ENCODE measurements at places on chromosomes 2 and 18.
A peak's percentile ranks its signal among the peaks of the same experiment; 100 is the strongest.

DNA sequence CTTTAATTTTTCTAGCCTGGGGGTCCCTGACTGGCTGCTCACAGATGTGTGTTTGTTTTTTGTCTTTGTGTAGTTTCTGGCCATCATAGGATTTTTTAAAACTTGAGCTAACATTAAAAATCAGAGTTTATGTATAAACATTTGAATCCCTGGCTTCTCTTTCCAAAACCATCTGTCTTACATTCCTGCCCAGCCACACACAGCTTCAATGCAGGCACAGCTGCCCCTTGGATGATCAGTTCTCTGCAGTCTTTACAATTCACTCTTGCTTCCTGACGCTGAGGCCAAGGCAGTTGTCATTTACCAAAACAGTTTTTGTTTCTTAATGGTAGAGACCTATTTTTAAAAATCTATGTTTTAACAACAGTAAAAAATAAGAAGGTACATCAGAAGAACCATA is 169.2 kb upstream of the LRRTM1 start:
- DNase-seq, result no peak

DNA sequence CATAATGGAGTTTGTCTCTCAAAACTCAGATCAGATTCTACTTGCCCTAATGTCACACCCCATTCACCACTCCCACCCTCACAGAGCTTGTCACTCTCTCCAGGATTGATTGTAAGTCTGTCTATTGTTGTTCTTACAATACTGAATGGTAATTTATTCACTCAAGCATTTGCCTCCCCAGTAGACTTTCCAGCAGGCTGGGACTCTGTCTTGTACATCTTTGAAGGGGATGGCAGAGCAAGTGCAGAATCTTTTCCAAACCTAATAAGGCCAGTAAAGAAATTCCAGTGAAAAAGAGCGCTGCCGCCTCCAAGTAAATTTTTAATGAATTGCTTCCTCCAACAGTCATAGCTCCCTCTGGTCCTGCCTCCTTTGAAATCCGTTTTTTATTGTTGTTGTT is 56.9 kb downstream of the RBM43 start:
- DNase-seq, result no peak

DNA sequence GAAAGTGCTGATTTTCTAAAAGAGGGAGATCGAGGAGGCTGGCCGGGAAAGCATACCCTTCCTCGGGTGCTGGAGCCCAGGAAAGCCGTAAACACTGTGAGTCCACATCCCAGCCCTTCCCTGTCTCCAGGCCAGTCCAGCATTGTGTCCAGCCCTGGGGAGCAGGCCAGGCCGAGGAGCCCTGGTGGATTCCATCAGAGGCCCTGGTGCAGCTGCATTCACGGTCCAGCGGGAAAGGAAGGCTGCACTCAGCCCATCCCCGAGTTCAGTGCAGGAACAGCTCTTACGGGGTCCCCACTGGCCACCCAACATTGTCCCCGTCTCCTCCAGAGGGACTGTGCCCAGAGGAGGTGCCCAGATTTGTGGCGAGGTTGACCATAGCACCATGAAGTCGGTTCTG is 218.6 kb downstream of the KLHL29 start:
- DNase-seq, result no peak

DNA sequence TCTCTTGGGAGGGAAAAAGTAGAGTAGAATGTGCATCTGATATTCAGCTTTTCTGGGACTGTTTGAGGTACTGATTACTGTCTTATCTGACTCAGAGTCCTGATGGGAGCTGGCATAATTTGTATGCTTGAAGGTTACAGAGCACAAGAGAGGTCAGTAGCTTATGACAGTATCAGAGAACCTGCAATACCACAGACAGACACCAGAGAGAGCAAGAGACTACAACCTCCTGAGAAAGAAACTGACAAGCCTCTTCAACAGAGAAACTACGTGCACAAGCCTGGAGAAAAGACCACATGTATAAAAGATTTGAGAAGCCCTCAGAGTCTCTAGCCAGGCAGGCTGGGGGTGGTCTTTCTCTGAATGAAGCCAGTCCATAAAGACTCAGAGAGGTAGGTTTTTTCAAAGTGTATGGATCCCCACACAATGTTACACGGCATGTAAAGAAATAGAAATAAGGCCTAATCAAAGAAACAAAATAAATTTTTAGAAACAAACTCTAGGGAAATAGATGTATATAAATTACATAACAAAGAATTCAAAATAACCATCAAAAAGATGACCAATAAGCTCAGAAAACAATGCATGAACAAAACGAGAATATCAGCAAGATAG is 568.3 kb downstream of the LRRTM4 start:
- no peak for DNase-seq

DNA sequence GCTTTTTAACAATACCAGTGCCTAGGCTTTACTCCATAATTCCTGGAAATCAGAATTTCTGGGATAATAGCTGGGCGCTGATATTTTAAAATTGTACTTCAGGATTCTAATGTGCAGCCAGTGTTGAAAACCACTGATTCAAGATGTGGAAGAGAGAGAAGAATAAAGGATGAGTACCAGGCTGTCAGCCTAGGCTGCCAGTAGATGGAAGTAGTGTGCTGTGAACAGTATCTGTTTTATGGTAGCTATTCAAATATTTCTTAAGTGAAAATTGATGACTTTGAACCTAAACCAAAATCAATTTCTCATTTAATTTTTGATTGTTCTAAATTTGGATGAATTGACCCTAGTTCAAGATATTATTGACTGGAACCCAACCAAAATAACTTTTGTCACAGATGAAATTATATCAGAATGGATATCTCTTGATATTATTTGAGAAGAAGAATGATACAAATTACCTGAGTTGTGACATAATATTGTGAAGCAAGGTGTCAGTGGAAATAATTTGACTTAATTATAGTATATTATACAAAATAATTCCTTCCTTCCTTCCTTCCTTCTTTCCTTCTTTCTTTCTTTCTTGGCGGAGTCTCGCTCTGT is 88.0 kb downstream of the COMMD1 start:
- DNase-seq, result no peak

- no peak for DNase-seq
Observed at GRCh38 chr2:176999301-176999700, 213.3 kb upstream of the HNRNPA3 start.

DNA sequence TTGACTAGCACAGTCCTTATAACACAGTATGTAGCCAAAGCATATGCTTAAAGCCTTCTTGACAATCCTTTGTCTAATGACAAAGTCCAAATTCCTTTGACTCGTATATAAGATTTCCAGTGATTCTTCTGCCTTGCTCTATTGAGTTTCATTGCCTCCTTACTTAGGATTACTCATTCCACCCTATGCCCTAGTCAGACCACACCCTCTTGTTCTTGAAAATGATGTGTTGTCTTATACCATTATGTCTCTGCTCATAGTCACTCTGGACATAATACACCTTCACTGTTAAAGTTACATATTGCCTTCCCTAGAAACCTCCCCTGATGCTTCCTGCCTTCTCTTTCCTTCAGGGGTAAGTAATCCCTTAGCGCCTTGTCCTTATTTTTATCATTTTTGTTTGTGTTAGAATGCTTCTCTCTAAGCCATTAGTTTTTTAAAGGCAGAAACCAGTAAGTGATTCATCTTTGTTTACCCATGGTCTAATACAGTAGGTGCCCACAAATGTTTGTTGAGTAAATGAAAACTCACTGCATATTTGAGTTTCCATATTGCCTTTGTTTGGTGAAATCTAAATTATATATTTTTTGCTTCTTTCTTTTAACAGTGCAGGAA is 19.3 kb downstream of the GPD2 start:
- no peak for DNase-seq

GRCh38 chr2:204199357-204199756 is 262.8 kb downstream of the ICOS start:
- DNase-seq, result no peak

DNA sequence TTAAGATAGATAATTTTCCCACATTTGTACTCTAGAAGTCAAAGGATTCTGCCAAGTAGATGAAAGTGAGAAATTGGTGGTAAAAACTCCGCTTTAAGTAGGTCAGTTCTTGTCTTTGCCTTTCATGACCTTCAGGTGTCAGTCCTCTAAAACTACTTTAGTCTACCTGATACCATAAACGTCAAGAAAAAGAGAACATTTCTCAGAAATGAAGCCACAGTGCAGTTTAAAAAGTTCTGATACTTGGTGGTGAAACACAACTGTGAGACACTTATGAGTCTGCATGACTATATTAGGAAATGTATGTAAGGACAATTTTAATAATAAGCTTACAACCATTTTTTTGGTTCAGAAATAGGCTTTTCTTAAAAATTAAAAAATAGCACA is 583.3 kb downstream of the SATB2 start:
- DNase-seq, result no peak

GRCh38 chr2:36455788-36456187 is 100.2 kb downstream of the CRIM1 start:
- DNase-seq, result no peak

GRCh38 chr2:239229545-239230279 is 171.1 kb downstream of the HDAC4 start:
- DNase-seq, result no peak

DNA sequence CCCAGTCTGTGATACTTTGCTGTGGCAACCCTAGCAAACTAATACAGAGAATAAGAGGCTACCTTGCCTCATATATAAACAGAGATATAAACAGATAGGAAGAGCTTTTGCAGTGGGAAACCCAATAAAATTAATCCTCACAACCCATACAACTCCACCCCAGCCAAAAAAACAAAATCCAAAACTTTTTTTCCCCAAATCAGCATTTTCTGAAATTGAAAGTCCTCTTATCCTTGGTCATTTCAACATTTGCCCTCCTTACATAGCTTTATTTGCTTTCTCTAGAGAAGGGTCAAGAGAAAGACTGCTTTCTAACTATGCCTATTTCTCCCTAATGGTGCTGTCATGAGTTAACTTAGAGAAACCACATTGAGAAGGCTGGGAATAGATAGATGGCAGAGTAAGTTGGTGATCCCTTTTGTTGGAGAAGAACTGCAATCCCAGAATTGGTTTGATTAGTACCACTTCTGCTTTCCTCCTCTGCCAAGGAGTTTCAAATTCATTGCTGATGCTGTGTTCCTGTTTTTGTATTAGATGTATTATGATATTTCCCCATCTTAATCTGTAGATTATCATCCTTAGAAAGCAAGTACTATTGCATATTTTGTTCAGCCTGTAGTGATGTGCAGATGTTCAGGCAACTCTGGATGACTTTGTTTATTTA is 76.5 kb upstream of the B3GNT2 start:
- DNase-seq, result no peak

GRCh38 chr2:218406949-218407618 is 7.4 kb downstream of the CTDSP1 start:
- DNase-seq, result peak; percentile 34

DNA sequence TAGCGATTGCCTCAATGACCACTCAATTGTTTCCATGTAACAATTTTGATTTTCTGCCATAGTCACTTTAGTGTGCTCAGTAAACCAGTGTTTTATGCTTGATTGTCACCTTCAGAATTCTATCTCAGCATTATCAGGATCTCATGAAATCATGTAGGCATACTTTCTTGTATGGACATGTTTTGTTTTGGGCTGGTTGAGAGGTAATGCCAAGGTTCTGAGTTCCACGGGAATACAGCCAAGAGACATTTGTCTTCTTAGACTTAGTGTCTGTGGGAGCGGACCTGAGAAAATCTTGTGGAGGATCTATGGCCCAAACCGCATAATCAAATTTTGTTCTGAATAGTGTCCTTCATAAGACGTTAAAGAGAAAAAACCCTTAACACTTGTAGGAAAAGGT is 10.2 kb downstream of the MSTN start:
- no peak for DNase-seq

DNA sequence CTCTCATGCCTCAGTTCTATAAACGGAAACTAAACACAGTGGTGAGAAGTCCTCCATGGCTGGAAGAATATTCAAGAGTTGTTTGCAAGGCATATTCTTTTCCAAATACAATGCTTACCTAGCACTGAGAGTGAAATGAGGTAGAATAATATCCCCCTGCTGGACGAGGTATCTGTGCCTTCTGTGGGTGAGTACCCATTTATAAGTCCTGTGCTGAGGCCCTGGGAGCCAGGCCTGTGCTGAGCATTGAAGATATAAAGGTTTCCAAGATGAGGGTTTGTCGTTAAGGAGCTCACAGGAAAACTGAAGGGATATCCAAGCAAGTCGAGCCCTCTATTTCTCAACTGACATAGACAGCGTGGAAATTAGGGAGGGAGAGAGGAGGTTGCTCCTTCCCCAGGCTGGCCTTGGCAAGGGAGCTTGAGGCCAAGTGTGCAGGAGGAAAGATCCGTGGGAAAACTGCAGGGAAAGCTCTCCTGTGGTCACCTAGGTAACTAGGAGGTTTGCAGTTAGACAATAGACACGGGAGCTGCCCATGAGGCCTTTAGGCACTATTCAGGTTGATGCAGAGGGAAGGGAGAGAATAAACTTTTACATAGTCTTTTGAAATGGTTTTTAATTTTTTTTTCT is 17.6 kb downstream of the PTPRM start:
- no peak for DNase-seq

- no peak for DNase-seq
Observed at GRCh38 chr2:163551616-163552373, 184.0 kb downstream of the FIGN start.

DNA sequence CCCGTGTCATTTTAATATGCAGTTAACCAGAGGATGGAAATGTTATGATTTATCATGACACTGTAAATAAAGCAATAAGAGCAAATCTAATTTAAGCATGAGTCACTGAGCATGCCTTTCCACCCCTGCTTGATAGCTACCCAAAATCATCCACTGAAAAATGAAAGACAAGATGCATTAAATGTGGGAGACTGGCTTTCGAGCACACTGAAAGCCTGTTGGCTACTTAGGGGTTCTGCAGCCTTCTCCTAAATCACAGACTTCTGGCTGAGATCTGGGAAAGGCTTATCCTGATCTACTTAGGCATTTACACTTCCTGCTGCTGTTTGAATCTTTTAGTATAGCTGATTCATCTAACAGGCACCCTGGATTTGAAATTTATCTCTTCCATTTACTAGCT is 778.3 kb upstream of the CDH7 start:
- DNase-seq, result no peak

- no peak for DNase-seq
Observed at GRCh38 chr2:24085200-24085489, 511 bp upstream of the TP53I3 start.

DNA sequence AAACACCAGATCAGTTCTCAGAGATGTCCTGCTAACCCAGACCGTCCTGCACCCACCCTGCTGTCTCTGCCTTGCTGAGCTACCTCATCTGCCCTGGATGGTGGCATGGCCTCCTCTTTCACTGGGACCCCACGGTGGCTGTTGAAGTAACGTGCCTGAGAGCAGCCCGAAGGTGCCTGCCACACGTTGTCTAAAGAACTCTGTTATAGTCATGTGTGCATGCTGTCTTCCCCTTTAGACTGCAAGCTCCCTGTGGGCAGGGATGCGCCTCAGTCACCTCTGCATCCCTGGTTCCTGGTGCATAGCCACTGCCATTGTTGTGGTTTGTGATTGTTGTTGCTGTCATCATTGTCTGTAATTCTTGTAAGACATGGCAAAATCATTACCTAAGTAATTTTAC is 235.9 kb downstream of the EIPR1 start:
- DNase-seq, result no peak

- DNase-seq, result no peak
Observed at GRCh38 chr2:197885126-197885525, 80.7 kb downstream of the PLCL1 start.

DNA sequence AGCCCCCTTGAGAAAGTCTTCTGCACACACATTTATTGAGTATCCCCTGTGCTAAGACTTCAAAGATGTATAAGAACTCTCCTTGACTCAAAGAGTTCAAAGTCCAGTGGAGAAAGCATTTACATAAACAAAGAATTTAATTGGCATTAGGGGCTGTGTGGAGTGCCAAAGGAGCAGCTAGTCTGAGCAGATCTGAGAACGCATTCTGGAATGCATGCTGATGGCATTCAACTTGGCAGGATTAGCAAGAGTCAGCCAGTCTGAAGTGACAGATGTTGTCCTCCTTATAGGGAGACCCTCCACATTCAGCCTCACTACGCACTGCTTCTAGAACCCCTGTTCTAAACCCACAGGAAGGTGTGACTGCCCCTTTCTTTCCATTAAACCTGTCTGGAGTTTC is 191.5 kb downstream of the RAD51AP2 start:
- DNase-seq, result no peak

All from stimulated activated CD8-positive, alpha-beta memory T cell treated with anti-CD3 and anti-CD28 coated beads, Interleukin-7, amount 100 ng/mL, for 48 hours (primary cell).